ENCODE measurements at places on chromosomes 4 and X.

DNA sequence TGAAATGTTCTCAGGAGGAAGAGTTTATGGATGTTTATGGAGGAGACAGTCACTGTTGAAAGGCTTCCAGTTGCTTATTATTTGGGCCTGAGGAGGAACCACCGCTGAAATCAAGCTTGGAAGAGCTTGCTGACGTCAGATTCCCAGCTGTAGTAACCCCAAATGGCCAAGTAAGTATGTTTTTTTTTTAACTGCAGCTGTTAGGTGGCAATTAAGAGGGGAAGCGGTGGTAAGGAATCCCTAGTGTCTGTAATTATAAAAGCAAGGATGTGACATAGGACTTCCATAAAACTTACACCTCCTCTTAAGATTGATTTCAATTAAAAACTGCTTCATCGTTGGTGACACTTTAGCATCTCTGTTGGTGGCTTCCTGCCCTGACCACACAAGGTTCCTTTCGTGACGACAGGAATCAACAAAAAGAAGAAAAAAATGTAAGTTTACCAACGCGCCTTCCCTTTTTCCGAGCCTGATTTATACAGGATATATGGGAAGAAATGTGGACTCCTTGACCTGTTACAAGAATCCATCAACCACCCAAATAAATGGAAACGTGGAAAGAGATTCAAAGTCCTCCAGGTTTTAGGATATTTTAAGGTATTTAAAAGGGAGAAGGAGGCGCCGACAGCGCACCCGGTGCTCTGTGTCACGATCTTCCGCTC lies 884 bp downstream of the RELL1 start:
- peak; percentile 53 for DNase-seq

DNA sequence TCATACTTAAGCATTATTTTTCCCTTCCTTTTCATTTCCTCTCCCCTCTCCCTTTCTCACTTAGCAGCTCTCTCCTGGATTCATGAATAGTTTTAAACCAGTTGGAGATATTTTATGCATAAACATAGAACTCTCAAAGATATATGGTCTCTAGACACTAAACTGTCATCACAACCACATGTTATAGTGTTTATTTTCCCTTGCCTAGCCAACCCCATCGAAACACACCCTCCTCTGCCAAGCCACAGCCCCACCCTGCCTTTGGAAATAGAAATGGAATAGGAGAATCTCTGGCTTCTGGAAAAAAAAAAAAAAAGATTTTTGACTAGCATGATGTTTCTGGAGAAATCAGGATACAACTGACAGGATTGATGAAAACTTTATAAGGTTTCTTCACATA lies 64.8 kb upstream of the RBPJ start:
- DNase-seq, result no peak

DNA sequence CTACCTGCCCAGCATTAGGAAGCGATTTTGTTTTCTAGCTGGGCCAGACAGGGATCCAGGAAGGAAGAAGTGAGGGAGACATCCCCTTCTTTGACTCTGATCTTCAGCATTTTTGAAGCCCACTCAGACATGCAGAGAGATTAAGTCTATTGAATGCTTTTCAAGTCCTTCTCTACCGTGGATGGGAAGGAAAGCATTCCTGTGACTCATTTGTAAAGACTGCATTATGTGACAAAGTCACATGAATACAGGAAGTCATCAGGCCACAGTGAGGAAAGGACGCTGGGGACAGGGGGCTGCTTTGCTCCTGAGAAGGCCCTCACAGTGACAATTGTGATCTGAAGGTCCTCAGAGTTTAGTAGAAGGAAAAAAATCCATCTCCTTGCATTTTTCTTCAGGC lies 67.4 kb upstream of the GBA3 start:
- DNase-seq, result no peak

DNA sequence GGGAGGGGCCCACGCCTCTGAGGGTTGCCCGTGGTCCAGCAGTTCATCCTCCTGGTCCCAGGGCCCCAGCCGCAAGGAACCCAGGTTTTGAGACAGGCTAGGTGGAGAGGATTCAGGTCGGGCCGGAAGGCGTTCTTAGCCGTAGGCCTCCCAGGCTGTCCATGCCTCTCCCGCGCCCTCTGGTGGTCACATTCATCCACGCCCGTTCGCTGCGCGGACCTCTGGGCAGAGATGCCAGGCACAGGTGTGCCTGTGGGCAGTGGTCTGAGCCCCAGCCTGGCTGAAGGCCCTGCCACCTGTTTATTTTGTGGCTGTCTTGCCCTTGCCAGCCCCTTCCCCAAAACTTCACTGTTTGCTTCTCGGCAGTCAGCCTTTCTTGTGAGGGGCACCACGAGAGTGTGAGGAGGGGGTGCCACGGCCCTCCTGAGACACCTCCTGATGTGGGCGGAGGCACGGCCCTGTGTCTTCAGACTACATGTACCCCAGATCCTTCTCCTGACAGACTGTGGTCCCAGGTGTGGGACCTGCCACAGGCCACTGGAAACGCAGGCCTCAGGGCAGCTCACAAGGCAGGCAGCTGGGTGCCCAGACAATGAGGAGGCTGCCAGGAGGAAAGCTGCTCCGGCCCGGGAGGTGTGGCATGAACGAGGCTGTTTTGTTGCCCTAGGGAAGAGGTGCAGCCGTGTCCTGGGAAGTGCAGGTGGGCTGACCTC lies 5.0 kb downstream of the UVSSA start:
- DNase-seq, result peak; percentile 85

- DNase-seq, result no peak
Measured at GRCh38 chrX:108307132-108308085, 130.8 kb downstream of the COL4A6 start.

- no peak for DNase-seq
Measured at GRCh38 chrX:141609111-141609510, 19.6 kb downstream of the SPANXA2 start.

GRCh38 chr4:145177511-145177905 lies 2.9 kb downstream of the OTUD4 start:
- no peak for DNase-seq

DNA sequence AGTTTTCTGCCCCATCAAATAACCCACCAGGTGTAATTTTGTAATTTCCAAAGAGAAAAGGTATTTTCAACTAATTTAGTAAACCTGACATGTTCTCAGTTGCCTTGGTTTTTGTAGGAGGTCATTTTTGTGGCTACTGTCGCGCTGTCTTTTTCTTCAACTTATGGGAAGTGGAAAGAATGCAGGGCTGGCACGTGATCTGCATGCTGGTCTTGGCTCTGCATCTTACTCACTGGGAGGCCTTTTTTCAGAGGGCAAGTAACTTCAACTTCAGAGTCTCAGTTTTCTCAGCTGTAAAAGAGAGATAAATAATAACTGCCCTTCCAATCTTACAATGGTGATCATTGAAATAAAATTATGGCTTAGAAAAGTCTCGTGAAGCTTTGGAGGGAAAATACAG lies 109.9 kb upstream of the SMIM10 start:
- no peak for DNase-seq

- DNase-seq, result peak; percentile 19
Measured at GRCh38 chrX:154734061-154734781, 16.7 kb downstream of the GAB3 start.

DNA sequence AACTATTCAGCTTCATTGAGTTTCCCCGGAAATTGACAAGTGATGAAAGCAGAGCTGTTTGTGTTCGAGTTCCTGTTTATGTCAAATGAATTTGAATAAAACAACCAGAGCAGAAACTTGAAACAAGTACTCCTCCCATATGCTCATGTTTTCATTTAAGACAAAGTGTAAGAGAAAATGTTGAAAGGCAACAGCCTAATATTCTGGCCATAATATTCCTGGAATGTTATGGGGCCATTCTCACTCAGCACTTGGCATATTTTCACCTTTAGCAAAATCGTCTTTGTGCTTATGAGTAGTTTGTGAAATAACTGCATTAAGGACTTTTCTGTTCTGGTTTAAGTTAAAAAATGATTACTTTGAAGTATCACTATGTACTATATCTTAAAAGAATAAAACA lies 276.0 kb upstream of the FAT1 start:
- no peak for DNase-seq

GRCh38 chr4:19382993-19383756 lies 868.5 kb upstream of the SLIT2 start:
- no peak for DNase-seq

DNA sequence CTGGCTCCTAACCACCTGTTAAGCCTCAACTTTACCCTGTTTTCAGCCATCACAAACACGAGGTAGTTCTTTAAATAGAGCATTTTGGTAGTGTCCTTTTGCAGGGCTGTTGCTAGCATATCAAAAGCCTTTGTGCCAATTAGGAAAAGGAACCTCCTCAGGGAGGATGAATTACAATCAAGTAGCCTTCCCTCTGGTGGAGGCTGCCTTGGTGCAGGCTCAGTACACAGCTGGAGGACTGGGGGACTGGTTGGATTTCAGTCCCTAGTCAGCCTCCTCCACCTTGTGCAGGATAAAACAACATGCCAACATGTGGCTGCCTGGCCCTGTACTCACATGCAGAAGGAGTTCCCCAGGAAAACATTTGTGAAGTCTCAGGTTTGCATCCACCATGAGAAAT lies 53.1 kb downstream of the RASGEF1B start:
- no peak for DNase-seq

- no peak for DNase-seq
Measured at GRCh38 chrX:119971184-119971583, 27.6 kb upstream of the NKAP start.

DNA sequence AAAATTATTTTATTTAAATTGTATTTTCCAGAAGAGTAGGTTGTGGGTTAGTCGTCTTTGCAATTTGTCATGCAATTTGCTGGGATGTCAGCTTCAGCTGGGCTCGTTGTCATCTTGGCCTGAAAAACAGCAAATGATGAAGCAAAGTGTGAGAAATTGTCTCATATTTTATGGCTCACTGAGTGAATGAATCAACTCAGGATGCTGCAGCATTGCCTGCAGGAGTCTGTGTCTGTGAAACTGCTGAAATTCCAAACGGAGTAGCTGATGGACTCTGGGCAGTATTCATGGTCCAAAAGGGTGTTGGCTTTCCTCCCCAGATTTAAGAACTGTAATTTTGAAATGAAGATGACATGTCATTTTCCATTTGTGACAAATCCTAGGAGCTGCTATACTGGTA lies 37.2 kb downstream of the CXCL8 start:
- DNase-seq, result no peak

Data from naive thymus-derived CD8-positive, alpha-beta T cell (primary cell).